ENCODE measurements at places on chromosomes 7 and 10.

DNA sequence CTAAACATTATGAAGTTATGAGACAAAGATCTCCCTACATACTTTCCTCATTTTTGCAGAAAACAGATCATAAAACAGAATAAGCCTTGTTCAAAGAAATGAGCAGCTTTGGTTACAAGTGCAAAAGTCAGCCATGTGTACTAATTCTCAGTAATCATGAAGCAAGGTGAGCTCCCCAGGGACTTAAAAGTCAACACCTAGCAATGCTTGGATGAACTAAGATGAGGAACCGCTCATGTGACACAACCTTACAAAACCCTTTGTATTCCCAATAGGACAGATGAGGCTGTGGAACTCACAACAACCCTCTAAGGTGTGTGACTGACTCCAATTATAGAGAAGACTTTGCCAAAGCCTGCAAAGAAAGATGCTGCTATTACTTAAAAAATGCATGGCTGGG, 154.5 kb downstream of the SLC25A13 start:
- DNase-seq: no peak

DNA sequence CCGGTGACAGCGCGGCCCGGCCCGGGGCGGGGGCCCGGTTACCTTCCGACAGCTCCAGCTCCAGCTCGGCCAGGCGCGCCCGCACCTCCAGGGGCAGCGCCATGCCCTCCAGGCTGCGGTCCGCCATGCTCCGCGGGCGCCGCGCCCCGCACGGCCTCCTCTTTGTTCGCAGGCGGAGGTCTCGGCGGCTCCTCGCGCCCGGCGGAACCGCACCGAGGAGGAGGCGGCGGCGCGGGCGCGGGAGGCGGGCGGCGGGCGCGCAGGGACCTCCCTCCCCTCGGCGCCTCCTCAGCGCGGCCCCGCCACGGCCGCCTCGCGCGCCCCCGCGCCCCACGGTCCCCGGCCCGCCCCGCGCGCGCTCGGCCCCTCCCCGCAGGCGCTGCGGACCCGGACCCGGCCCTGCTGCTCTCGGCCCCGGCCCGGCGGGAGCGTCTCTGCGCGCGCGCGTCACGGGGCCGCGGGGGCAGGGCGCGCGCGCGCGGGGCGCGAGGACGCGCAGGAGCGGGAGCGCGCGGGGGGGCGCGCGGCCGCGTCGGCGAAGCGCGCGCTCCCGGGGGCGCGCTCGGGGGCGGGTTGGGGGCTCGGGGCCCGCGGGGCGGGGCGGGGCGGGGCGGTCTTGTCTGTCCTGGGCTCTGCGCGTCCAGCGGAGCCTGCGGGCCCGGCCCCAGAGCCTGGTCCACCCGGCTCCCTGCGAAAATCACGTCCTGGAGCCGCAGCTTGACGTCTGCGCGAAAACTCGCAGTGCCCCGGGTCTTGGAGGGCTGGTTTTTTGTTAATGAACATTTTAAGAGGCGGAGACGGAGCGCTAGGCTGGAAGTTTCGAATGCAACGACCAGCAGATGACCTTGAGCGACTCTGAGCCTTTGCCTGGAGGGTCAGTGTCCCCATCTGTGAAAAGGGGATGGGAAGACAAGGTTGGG, at the start of gene DIP2C:
Gene DIP2C, minus strand, starts transcription at position 217 of the 920 bp plus-strand sequence. Its CDS starts 90 bp downstream, at position 127.
- DNase-seq: no peak

- no peak for DNase-seq
Measured at GRCh38 chr7:155984028-155984580, 171.8 kb upstream of the SHH start.

DNA sequence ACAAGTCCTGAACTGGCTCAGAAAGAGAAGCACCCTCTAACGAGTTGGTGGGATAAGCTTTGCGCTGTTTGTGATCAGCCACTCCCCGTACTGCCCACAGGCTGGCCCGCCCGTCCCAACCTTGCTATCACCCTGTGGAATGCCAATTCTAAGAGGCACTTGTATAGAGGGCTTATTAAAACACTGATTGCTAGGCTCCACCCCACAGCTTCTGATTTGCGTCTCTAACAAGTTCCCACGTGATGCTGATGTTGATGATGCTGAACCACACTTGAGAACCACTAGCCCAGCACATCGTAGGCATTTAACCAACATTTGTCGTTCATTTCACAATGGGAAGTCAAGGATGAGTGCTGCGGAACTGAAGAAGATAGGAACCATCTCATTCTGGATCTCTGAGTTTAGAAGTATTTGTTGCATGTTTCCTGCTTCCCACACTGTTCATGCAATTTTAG, 12.7 kb upstream of the GSAP start:
- no peak for DNase-seq

GRCh38 chr10:115963848-115964247, 309.2 kb downstream of the GFRA1 start:
- DNase-seq: no peak

- no peak for DNase-seq
Measured at GRCh38 chr10:51699145-51699474, 285 bp downstream of the CSTF2T start.

GRCh38 chr7:9507290-9507689, 1073.9 kb downstream of the NXPH1 start:
- DNase-seq: no peak

DNA sequence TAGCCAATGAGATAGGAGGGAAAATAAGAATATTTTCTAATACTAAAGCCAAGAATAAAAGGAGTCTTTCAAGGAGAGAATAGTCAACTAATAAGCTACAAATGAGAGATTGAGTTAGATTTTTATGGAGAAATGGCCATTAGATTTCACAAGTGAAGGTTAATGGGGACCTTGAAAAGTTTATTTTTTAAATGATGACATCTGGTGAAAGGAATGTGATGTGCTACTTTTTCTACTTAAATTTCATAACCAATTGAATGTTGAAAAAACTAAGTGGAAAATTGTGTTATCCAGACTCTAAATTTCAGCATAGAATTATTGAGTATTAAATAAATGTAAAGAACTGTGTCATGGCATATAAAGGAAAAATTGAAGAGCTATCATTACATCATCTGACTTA, 125.7 kb downstream of the TSPAN12 start:
- no peak for DNase-seq

GRCh38 chr7:133830081-133830480, 297.1 kb upstream of the LRGUK start:
- DNase-seq: no peak

DNA sequence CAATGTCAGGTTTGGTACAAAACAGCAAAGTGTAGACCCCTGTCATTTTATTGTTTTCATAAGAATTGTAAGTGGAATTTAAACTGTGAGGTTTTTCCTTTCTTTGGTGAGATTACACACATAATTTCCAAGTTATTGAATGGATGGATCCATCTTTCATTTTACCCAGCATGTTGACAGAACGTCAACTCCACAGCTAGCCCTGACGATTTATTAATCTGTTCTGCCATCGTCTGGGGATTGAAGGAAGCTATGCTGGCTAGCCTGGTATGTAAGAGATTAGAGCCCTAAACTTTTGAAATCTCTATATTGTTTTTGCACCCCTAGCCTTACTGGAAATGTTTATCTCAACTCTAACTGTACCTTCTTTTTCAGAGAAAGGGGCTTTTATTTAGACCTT, 8.6 kb downstream of the WNT16 start:
- DNase-seq: no peak

DNA sequence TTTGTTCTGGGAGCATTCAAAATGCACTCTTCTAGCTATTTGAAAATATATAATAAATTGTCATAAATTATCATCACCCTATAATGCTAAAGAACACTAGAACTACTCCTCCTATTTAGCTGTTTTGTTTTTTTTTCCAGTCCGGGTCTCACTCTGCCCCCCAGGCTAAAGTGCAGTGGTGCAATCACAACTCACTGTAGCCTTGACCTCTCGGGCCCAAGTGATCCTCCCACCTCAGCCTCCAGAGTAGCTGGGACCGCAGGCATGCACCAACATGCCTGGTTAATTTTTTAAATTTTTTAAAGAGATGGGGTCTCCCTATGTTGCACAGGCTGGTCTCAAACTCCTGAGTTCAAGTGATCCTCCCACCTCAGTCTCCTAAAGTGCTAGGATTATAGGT, 41.1 kb upstream of the MTPAP start:
- DNase-seq: no peak

GRCh38 chr7:921071-921461, 33.4 kb downstream of the ADAP1 start:
- DNase-seq: no peak

DNA sequence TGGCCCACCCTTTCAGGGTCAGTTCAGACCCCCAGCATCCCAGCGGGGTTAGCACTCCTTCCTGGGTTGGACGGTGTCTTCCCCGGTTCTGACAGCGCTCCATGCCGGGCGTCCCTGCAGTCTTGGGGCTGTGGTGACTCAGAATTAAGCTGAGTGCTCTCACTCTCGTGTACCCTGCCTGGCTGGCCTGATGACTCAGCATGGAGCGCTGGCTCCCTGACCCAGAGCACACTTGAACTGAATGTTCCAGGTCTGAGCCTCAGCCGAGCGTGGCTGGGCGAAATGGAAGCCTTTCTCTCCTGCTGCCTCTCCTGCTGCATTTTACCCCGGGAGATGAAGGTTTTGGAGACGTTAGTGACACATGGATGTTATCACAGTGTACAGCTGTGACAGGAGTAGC, 7.1 kb downstream of the BAG3 start:
- DNase-seq: no peak

GRCh38 chr10:63481815-63482421, 16.1 kb upstream of the JMJD1C start:
- no peak for DNase-seq

- DNase-seq: no peak
Measured at GRCh38 chr7:26060733-26061677, 91.0 kb upstream of the NFE2L3 start.

DNA sequence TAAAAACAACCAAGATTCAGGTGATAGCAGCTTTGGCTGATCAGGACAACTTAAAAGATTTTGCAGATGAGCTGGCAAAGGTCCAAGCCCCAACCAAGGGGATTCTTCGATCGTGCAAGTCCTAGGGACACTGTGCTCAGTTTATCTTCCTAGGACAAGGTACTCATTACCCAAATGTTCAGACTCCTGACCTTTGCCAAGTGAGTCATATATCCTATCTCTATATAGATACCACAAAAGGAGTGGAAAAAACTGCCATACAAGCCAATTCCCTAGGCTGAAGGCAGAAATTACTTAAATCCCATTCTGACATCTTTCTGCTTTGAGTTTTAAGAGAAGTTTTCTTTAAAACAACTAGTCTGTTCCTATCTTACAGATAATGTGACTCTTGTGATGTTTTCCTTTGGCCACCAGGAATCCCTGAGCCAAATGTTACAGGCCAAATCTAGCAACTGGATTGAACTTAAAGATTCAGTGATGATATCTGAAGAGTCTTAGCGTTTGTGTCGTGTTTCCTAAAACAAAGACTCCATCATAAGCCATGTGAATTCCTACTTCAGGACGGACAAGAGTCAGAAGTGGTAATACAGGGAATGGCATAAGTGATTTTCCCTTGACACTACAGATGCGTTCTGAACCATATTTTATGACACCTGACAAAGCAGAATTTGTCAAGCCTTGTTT, 142.6 kb upstream of the ASAH2 start:
- no peak for DNase-seq

Data from activated T-cell treated with anti-CD3 and anti-CD28 coated beads, Interleukin-2, amount 50 U/mL, for 4 hours (primary cell).